ENCODE measurements at places on chromosomes 5 and 9.

- DNase-seq, result no peak
Measured at GRCh38 chr5:147690595-147690994, 91.9 kb downstream of the JAKMIP2 start.

DNA sequence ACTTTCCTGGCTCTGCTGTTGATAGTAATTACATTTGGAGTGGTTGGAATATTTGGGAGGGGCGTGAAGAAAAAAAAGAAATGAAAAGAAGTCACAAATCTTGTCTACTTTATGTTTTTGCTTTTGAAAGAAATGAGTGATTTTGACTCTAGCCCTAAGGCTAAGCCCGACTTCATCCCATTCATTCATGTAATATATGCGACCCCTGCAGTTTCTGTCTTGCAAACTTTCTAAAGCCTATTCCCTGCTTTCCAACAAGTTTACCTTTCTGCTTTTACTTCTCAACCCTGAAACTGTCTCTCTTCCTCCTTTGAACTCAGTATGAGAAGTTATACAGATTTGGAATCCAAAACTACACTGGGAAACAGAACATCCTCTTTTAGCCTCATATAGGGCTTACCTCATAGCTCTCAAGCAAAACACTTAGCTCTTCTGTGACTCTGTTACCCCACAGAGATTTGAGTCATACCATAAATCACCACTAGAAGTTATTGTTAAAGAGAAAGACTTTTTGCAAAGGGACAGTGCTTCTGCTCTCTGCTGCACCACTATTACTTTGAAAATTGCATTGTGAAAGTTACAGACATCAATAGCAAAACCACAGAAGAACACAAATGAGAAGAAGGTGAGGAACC lies 1.6 kb downstream of the CFAP95 start:
- DNase-seq, result peak; percentile 55

DNA sequence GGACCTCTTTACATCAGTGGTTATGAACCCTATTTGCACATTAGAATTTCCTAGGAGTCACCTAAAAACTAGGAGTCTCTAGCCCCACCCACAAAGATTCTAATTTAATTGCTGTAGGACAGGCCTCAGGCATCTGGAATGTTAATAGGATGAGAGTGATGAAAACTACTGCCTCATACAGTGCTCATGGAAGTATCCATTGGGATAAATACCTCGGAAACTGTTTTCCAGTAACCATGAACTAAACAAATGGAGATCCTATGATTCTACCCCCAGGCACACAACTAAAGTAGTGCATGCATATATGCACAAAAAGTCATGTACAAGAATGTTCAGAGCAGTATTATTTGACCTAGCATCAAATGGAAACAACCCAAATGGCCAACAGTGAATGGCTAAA lies 286.3 kb downstream of the DNAH5 start:
- no peak for DNase-seq

DNA sequence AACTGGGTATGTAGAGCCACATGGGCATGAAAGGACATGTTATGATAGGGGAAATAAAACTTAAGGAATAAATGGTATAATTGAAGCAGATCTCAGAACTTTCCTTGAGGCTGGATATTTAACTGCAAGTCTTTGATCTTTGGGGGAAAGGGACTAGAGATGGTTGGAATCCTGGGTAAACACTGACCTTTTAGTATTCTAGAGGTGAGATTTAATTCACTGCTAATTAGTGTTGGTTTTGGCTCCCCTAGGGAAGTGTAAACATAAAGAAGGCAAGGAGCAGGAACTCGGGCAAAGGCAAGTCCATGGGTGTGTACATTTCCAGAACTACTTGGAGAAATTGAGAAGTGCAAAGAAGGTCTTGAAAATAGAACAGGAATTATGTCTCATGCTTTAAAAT lies 16.6 kb downstream of the NIM1K start:
- DNase-seq, result no peak

GRCh38 chr5:171861381-171861780 lies 75.8 kb downstream of the SMIM23 start:
- no peak for DNase-seq

GRCh38 chr9:110076894-110077725 lies 130.8 kb downstream of the C9orf152 start:
- DNase-seq, result peak; percentile 41

GRCh38 chr5:175447571-175447970 lies 3.6 kb upstream of the DRD1 start:
- DNase-seq, result no peak

GRCh38 chr5:61588216-61588615 lies 256.2 kb downstream of the ZSWIM6 start:
- no peak for DNase-seq

GRCh38 chr5:91219091-91219802 lies 163.9 kb downstream of the ARRDC3 start:
- DNase-seq, result peak; percentile 32

DNA sequence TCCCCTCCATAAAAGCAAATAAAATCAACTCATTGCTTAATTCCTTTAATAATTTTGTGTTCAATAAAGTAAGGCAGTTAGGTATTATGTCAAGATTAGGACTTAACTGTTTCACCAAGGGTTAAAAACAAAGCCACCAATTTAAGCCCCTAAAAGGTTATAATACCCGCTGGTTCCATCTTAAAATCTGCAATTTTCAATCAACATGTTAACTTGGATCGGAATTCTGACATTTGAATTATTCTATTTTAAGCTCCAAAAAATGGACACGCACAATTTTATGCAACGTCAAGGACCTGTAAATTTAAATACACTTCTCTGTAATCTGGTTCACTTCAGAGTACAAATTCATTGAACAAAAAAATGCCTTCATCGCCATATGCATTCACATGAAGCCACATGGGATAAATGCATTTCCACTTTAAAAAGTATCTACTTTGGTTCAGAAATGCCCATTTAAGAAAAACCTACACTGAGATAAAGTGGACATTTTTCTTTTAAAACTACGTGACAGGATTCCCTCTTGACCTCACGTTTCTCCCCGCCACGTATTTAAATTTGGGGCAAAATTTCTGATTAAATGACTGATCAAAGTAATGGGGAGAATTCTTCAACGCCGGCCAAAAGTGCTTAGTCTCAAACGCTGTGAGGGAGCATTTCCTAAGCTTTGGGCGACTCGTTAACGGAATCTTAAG lies 721 bp downstream of the GIN1 start:
- DNase-seq, result no peak

DNA sequence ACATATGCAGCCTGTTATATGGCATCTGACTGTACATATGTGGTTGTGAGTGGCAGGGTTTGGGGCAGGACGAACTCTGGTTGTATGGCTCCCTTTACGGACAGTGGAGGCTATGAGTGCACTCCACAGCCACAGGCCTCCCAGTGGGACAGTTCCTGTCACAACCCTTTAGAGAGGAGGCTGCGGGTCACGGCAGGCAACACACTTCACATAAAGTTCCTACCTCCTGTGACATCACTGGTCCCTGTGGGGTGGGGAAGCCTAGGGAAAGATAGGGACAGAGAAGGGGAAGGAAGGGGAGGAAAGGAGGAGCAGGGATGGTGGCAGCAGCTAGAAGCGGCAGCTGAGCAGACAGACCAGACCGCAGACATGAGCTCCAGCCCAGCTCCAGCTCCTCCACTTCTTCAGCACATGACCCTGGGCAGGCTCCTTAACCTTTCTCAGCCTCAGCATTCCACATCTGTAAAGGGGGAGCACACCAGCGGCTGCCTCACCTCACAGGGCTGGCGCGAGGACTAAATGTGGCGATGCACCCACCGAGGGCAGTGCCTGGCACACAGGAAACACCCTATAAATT lies 27.4 kb upstream of the CORO2A start:
- no peak for DNase-seq

All from AG20443 (cell line).